ENCODE measurements at places on chromosomes 12 and 14.

GRCh38 chr12:112463478-112463877 is 44.7 kb downstream of the PTPN11 start:
- no peak for DNase-seq

GRCh38 chr14:74945261-74945851 is 10.0 kb downstream of the PGF start:
- no peak for DNase-seq

DNA sequence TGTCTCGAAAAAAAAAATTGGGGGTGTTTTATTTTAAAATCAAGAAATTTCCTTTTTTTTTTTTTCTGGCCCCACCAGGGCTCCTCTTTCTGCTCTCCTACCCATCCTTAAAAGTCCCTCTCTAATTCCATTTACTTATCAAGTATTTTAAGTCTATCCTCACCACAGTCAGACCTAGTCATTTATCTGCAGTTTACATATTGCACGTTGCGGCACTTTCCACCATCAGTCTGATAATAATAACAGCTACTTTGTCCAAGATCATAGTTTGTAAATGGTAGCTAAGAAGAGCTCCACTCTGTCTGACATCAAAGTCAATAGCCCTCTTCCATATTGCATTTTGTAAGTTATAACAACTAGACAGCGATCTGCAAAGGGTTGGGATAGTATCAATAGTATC is 23.6 kb upstream of the CAND1 start:
- DNase-seq: no peak

DNA sequence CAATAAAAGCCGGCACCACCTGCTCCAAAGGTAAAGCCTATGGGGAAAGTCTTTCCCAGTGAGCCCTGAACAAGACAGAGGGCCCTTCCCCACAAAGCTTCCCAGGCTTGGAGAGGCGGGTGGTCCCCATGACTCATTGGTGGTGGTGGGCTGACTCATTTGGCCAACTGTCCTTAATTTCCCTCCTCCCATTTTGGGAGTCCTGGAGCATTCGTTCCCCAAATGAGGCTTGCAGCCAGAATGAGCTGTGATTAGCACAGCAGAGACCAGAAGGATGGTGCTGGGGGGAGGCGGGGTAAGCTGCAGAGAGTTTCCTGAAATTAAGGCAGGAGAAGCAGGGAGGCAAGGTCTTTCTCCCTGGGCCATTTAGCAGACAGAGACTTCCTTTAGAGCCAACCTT is 241.7 kb downstream of the DPF3 start:
- no peak for DNase-seq

DNA sequence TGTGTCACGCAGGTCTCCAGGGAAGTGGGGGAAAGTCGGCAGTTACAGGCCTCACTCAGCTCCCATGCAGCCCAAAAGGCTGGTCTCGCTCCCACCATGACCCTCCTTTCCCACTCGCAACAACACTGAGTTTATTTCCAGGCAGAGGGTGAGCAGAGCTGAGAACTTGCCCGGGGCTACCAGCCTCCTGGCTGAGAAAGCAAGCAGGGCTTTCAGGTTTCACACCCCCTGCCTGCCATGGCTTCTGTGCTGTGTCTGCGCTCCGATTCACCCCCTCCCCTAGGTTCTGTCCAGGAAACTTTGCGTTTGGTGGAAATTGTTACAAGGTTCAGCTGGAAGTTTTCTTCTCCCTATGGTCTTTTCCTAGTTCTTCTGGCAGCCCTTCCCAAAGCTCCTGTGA is 17.1 kb downstream of the OR10G2 start:
- DNase-seq: no peak

- no peak for DNase-seq
Measured at GRCh38 chr12:119614705-119615104, 21.1 kb downstream of the TMEM233 start.

DNA sequence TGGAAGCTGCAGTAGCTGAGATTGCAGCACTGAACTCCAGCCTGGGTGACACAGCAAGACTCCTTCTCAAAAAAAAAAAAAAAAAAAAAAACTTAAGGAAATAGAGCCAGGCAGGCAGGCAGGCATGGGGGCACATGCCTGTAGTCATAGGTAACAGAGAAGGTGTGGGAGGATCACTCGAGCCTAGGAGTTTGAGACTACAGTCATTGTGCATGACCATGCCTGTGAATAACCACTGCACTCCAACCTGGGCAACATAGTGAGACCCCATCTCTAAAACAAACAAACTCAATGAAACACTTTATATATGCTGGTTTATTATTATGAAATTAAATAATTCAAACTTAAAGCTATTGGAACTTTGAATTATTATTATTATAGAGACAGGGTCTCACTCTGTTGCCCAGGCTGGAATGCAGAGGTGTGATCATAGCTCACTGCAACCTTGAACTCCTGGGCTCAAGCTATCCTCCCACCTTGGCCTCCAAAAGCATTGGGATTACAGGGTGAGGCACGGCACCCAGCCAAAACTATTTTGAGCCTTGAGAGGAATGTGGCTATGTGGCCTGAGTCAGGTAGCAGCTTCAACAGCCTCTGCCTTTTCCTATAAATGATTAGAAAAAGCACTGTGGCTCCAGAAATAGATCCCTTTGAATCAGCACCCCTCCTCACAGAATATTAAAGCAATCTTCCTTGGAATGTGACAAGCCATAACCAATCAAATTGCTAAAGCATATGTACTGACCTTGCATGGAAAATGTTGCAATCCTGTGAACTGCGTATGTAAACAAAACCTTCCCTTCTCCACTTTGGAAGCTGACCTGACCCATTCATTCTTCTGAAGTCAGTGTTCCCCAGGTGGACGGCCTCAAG is 34.7 kb upstream of the YY1 start:
- peak; percentile 76 for DNase-seq

- DNase-seq: peak; percentile 13
Measured at GRCh38 chr12:92796650-92797049, 93.9 kb downstream of the PLEKHG7 start.

DNA sequence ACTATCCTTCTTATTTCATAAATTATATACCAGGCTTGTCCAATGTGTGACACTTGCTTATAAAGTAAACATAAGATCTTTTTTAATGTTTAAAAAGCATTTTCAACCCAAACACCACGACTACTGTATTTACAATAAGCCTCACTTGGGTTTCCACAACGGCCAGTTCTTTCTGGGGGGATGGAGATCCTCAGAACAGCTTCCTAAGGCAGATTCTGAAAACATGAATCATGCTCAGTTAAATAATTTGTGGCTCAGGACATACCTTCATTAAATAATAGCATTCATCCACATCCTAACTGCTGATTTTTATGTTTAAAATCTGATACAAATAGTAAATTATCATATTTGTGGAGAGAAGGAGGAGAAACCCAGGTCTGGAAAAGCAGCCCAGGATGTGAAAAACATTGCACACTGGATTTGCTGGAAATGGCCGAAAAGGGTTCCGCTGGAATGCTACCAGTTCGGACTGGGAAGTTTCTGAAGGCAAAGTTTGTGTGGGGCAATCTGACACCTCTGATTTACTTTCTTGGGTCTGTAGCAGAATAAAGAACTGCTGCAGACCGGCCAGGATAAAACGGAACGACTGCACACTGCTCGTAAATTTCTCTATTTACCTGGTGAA is 597 bp downstream of the GLT8D2 start:
- peak; percentile 34 for DNase-seq

DNA sequence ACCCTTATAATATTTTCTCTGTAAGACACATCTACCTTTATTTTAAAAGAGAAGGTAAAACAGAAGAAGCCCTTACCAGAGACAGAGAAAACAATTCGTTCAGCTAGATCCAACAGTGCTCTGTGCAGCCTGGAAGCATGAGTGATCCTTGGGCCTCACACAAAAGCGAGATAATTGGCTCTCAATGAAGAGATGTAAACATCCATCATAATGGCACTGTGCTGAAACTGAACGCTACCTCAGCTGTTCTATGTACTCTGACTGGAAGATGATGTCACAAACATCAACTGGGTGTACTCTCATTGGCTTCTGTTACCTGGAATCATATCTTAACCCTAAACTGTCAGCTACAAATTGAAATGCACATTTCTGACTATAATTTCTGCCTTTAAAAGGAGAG is at the start of gene MGAT4C:
TSS of gene MGAT4C (minus strand) at position 229 of the 400 bp plus-strand sequence.
- peak; percentile 8 for DNase-seq

- DNase-seq: no peak
Measured at GRCh38 chr14:29355331-29355730, 572.3 kb downstream of the PRKD1 start.

- DNase-seq: no peak
Measured at GRCh38 chr14:49992901-49993339, 100.0 kb downstream of the ARF6 start.

GRCh38 chr14:102873131-102873530 is 49.3 kb upstream of the AMN start:
- no peak for DNase-seq

GRCh38 chr12:75294797-75295196 is 35.3 kb downstream of the CAPS2 start:
- DNase-seq: no peak

DNA sequence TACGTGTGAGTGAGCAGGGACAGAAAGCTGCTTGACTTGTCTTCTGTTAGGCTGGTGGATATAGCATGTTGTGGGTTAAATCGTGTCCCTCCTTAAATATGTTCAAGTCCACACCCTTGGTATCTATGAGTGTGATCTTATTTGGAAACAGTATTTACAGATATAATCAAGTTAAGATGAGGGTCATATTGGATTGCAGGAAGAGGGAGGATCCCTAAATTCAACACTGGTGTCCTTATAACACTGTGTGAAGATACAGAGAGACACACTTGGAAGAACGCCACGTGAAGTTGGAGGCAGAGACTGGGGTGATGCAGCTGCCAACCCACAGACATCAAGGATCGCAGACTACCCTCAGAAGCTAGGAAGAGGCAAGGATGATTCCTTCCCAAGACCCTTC is 275.2 kb upstream of the SSTR1 start:
- DNase-seq: no peak

DNA sequence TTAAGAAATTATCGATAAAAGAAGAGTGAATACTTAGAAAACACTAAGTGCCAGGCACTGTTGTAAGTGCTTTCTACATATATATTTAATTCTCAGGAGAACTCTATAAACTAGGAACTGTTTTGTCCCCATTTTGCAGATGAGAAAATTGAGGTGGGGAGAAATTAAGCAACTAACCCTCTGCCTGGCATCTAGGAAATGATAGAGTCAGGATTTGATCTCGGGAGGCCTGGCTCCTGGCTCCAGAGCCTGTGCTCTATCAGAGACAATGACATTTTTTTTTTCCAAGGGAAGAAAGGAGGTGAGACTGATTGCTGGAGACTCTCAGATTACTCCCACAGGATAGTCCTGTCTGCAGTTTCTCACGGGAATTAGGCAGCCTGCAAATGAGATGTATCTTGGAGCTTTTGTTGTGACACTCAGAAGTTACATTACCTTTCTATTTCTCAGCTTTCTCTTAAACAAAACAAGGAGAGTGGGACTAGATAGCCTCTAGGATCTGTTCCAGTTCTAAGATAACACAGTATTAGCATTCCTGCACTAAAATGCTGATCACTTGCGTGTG is 1.4 kb upstream of the FAM234B start:
- DNase-seq: no peak

Measured in epithelial cell of esophagus (primary cell).